WTC11 (cell line): ENCODE measurements at places on chromosomes 13 and 19.

- no peaks in the 10 kb centered on the region for H3K4me1 ChIP-seq
- no peak overlapping the region for H3K4me3 ChIP-seq
- 0 out of 2 replicates have a peak, but pooled peaks cover 5% of the 10 kb centered on the region for H3K36me3 ChIP-seq
- no peak overlapping the region for H3K27ac ChIP-seq
- no peaks in the 10 kb centered on the region for H3K27me3 ChIP-seq
Observed at GRCh38 chr13:109884462-109884861, 98.1 kb upstream of the IRS2 start.

- H3K4me3 ChIP-seq: no peak overlapping the region
- H3K36me3 ChIP-seq: peaks cover 34% of the 10 kb centered on the region
- H3K4me1 ChIP-seq: peaks cover 11% of the 10 kb centered on the region
- no peak for DNase-seq
- peaks cover 40% of the 10 kb centered on the region for H3K27me3 ChIP-seq
- H3K27ac ChIP-seq: no peak overlapping the region
Observed at GRCh38 chr19:49888510-49888824, 8.2 kb downstream of the IL4I1 start.

GRCh38 chr13:112616586-112617362 is 28.8 kb upstream of the TUBGCP3 start:
- DNase-seq: peak; percentile 47
- H3K4me1 ChIP-seq: peaks cover 3% of the 10 kb centered on the region; the same call in 1 of the 2 replicates
- peaks cover 15% of the 10 kb centered on the region for H3K27me3 ChIP-seq
- H3K27ac ChIP-seq: no peak overlapping the region

DNA sequence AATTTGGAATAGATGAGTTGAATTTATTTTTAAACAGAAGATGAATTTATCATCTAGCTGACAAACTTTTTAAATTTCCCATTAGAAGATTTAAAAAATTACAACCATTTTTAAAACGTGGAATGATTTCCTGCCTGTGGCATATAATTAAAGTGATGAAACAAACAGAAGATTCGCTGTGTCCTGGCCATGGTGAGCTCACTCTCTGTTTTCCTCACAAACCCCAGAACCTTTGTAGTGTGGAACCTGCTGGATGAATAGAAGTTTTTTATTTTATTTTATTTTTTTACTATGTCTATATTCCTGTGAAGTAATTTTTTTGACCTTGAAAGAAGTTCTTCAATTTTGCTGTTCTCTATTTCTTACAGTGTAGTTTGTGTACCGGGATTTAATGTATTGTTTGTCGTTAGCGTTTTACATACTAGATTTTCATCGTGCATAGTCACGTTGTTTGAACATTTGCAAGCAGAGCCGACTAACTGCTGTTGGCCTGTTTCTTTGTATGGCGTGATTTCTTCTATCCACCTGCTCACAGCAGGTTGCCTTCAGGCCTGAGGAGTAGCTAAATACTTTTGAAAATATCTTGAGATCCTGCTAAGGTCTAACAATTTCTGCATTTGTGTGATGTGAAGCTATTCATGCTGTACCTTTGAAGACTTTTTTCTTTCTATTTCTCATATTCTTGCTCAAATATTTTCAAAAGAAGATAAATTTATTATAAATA is 149.2 kb downstream of the GGACT start:
- H3K27me3 ChIP-seq: no peaks in the 10 kb centered on the region
- peak overlapping the region; percentile 24; the same call in 1 of the 2 replicates for H3K4me3 ChIP-seq
- peak overlapping the region; percentile 97 for H3K27ac ChIP-seq
- peaks cover 62% of the 10 kb centered on the region for H3K4me1 ChIP-seq

GRCh38 chr19:44782729-44783128 is 5.0 kb downstream of the CBLC start:
- H3K36me3 ChIP-seq: peaks cover 17% of the 10 kb centered on the region
- H3K4me1 ChIP-seq: peaks cover 5% of the 10 kb centered on the region; the same call in 1 of the 2 replicates
- no peak overlapping the region for H3K4me3 ChIP-seq
- H3K27ac ChIP-seq: peak overlapping the region; percentile 14; the same call in 1 of the 2 replicates
- H3K27me3 ChIP-seq: no peaks in the 10 kb centered on the region

- peaks cover 8% of the 10 kb centered on the region; the same call in 1 of the 2 replicates for H3K36me3 ChIP-seq
- no peaks in the 10 kb centered on the region for H3K27me3 ChIP-seq
- no peak overlapping the region for H3K4me3 ChIP-seq
- no peak for DNase-seq
- H3K27ac ChIP-seq: peak overlapping the region; percentile 15; the same call in 1 of the 2 replicates
- peaks cover 42% of the 10 kb centered on the region for H3K4me1 ChIP-seq
Observed at GRCh38 chr19:17111766-17112165, 36.2 kb downstream of the MYO9B start.

- no peaks in the 10 kb centered on the region for H3K4me1 ChIP-seq
- peaks cover 31% of the 10 kb centered on the region for H3K36me3 ChIP-seq
- H3K27me3 ChIP-seq: no peaks in the 10 kb centered on the region
- H3K27ac ChIP-seq: no peak overlapping the region
- no peak overlapping the region for H3K4me3 ChIP-seq
Observed at GRCh38 chr13:72694314-72694713, 33.1 kb downstream of the MZT1 start.
